Stimulated activated CD4-positive, alpha-beta T cell treated with anti-CD3 and anti-CD28 coated beads, Interleukin-12 subunit alpha, Interleukin-12 subunit beta, amount 100 ng/mL, for 4 hours (primary cell): ENCODE measurements at places on chromosomes 3 and 15.

DNA sequence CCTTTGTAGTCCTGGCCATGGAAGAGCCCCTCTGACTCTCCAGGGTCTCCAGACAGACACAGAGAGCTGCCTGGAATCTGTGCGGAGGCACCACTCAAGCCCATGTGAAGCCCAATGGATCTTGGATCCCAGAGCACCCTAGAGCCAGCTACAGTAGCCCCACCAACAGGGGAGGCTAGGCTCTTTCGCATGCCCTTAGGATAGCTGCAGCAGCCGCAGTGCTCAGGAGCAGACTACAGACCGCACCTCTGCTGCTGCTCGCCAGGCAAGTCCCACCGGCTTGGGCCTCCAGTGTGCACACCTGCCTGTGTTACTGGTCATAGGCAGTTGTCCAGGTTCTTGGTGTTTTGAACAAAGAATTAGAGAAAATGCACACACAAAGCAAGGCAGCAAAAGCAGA lies 131.6 kb downstream of the SPATA16 start:
- no peak for DNase-seq

DNA sequence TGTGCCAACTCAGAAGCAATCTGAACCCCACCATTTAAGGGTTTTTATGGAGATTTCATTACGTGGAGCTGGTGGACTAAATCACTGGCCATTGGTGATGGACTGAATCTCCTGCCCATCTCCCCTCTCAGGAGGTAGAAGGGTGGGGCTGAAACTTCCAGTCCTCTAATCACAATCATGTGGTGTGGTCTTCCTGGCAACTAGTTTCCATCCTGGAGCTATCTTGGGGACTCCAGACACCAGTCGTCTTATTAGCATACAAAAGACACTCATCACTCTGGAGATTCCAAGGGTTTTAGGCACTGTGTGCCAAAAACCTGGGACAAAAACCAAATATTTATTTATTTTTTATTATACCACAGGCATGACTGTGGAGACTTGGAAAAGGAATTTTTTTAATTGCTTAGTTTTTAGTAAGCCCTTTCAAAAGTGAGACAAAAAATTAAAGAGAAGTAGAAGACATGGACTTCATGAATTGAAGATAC lies 203.6 kb downstream of the WNT5A start:
- DNase-seq = no peak

- DNase-seq = no peak
Observed at GRCh38 chr3:55687526-55687925, 200.4 kb upstream of the WNT5A start.

DNA sequence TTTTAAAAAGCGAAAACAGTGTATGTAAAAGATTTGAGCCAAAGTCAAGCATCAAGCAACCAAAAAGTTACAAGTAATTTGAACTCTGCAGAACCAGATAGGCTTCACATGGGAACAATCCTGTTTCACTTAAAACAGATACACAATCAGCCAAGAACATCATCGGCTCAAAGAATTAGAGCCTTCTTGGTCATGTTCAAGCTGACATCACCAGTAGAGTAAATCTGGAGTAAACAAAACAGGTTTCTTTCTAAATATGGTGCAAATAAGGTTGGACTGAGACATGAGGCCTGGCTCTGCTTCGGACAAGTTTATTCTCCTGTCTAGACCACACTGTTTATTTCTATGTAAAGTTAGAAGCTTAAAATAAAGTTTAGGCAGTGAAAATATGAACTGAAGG lies 116.0 kb downstream of the GMNC start:
- DNase-seq = no peak

GRCh38 chr15:52491472-52491871 lies 37.2 kb downstream of the MYO5A start:
- DNase-seq = no peak

- no peak for DNase-seq
Observed at GRCh38 chr15:85351965-85352364, 28.4 kb upstream of the AKAP13 start.

DNA sequence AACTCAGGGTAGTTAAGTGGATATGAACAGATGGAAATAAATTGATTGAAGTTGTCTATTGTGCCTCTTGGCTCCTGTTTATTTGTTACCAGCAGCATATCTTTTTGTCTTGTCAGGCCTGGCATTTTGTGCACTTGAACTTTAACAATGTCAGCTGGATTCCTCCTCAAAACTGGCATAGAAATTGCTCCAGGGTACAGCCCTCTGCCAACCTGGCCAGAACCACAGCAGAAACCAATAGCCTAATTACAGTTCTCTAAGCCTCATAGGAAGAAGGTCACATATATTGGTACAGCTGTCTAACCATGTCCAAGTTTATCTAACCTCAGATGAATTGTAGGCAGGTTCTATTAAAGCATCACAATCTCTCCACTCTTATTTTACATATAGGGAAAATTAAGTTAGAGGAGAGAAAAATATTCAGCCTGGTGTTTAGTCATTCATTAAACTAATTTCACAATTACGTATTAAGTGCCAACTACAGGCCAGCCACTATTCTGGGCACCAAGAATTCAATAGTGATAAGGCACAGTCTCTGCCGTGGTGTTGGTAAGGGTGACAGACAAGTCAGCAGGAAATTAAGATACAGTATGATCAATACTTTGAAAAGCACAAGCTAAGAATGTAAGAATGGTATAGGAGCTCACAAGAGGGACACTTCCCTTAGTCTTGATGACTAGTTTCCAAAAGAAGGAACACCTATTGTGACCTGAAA lies 452.9 kb upstream of the NECTIN3 start:
- no peak for DNase-seq
